ENCODE measurements at places on chromosomes 4 and X.

GRCh38 chrX:123884809-123885408 is 25.1 kb downstream of the XIAP start:
- peak; percentile 68 for DNase-seq

GRCh38 chr4:174358829-174359228 is 75.1 kb downstream of the CEP44 start:
- DNase-seq, result peak; percentile 2

GRCh38 chrX:22012051-22012450 is 20.1 kb upstream of the PHEX start:
- DNase-seq, result no peak

- no peak for DNase-seq
These were observed 434.1 kb downstream of the ANKRD50 start for GRCh38 chr4:124278477-124278876.

- no peak for DNase-seq
These were observed 83.5 kb upstream of the LIMCH1 start for GRCh38 chr4:41454423-41454822.

All from CD4-positive, alpha-beta T cell treated with Interleukin-21 for 1 hour (primary cell).